SW 1271 (cell line): ENCODE measurements at places on chromosomes 7 and 10.

- DNase-seq, result no peak
These were observed 274.3 kb upstream of the NEBL start for GRCh38 chr10:21171197-21171935.

DNA sequence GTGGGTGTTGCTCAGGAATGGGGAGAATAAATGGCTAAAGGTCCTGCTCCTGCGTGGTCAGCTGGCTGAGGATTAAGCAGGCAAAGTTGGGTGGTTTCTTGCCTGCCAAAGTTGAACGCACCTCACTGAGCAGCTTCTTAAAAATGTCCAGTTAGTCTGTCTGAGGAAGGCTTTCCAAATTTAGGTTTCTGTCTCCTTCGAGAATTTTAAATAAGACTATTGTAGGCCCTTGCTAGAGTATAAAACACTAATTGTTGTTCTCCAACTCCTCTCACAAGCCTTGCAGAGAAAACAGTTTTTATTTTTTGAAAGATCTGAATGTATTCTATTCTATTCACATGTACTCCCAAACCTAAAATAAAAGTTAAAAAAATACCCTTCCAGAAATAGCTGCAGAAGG, 122.0 kb upstream of the LAMB4 start:
- no peak for DNase-seq

- DNase-seq, result no peak
These were observed 124.5 kb downstream of the MYOF start for GRCh38 chr10:93357680-93358079.

GRCh38 chr10:18450298-18450697, 201.1 kb downstream of the NSUN6 start:
- DNase-seq, result no peak

- DNase-seq, result peak; percentile 28
These were observed 19.3 kb downstream of the PPP1R3C start for GRCh38 chr10:91613411-91614187.

DNA sequence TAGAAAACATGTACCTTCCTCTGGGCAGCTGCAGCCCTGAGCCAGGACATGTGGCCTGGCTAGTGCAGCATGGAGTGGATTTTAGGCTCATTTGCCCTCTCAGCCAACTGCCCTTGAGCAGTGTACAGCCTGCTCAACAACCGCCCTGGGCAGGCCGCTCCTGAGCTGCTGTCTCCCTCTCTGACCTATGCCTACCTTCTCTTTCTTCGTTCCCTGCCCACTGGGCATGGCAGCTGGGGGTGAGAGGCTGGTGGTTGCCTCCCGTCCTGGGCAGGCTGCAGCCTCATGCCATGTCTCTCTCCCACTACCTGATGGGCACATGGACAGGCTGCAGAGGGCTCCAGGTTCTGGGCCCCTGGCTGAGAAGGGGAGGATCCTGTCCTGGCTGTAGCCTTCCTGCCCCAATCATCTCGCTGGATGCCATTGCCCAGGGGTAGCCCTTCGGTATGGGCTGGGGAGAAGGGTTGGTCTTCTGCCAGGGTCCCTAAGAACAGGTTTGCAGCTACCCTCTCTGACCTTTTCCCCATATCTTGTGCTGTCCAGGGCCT, 97.3 kb downstream of the NEURL1 start:
- no peak for DNase-seq

- DNase-seq, result no peak
These were observed 29.4 kb downstream of the CFAP46 start for GRCh38 chr10:132912713-132913558.

GRCh38 chr10:86367152-86367951, 757 bp upstream of the GRID1 start:
- no peak for DNase-seq

GRCh38 chr7:99790407-99790806, 6.4 kb upstream of the CYP3A4 start:
- no peak for DNase-seq

- DNase-seq, result no peak
These were observed 88.4 kb downstream of the FAS start for GRCh38 chr10:89078724-89079672.

GRCh38 chr7:47693216-47693615, 111.3 kb upstream of the TNS3 start:
- DNase-seq, result no peak

GRCh38 chr10:118914629-118915028, 114.9 kb upstream of the NANOS1 start:
- DNase-seq, result no peak

GRCh38 chr10:117900280-117900679, 146.5 kb downstream of the RAB11FIP2 start:
- DNase-seq, result no peak

DNA sequence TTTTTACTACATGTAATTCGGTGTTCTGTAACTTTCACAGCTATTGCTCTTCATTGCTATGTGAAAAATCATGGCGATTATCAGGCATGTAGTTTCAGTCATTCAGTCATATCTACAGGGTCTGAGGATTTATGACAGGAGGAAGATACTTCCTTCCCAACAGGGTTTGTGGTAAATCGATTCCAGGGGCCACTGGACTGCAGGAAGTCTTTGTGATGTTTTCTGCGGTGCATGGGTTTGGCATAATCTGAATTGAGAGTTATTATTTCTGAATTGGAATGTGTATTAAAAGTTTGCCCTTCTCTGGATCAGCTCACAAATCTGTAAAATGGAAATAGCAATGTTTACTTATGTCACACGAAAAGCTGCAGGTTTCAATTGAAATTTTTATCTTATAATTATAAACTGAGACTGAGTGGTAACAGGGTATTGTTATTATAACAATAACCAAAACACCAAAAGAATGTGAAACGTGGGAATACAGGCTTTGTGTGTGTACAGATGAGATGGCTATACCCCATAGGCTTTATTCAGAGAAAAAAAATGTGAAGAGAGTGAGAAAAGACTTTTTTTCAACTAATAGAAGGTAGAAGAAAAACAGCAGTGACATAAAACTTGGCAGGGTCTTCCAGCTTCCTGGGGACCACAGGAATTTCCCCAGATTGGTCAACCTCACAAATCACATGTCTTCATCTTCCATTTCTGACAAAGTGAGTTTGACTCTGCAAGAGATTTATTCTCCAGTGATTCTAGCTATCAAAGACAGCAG, 307.7 kb upstream of the NFE2L3 start:
- no peak for DNase-seq

DNA sequence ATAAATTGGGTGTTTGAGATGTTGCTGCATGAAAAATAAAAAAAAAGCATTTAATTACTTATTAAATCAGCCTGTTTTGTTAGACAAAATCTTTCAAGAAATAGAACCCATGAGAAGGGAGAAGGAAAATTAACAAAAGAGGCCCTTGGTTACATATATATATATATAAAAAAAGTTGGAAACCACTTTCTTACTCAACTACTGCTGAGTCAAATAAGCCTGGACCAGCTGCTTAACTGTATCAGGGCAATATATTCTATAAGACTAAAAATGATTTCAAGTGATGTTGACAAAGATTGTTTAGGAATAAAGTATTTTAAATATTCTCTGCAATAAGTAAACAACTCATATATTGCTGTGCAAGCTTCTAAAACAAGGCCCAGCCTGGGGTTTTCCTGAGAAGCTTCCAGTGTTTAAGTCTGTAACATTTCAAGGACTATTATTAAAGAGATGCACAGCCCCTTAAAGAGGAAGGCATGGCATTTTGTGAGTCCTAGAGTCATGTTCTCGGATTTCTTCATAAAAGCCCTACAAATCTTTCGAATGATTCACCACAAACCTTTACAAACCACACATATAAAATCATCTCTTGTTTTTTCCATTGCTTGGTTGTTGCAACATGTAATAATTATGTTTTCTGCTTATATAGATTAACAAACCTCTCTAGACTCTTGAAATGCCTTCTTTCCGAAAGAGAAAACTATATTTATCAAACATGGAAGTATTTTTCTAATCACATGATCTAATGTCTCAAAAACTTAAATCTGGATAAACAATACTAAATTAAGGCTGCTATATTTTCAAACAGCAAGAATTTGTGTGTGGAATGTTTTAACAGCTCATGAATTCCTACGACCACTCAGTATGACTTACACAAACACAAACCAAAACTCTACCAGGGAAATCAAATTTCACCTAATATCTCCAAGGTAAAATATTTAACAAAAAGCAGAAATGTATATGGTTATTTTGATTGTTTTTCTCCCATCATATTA, 14.3 kb downstream of the JAZF1 start:
- DNase-seq, result no peak

DNA sequence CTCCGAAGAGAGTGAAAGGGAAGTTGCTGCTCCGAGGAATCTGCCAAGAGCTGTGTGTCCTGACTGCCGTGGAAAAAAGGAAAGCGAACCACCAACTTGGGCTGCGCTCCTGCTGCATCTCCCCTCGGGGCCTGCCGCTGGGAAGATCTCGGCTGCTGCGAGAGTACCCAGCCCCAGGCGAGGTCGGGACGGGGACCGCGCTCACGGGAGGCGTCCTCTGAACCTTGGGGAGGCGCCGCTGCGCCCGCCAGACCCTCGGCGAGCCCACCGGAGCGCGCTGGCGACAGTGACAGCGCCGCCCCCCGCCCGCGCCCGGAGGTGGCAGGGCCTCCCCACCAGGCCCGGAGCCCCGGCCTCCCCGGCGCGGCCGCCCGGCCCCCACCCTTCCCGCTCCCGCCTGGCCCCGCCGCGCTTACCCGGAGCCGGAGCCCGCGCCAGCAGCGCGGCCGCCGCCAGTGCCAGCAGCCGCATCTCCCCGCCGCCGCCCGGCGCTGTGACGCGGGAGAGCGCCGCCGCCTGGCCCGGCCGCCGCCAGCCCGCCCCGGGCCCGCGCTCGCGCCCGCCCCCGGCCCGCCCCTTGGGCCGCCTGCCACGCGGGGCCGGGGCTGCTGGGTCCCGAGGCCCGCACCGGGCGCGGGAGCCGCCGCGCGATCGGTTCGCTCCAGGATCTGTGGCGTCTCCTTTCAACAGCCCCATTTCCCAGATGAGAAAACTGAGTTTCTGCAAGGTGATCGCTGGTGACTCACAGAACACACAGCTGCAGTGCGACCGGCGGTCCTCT, at the start of gene VSTM4:
TSS of gene VSTM4 (minus strand) at position 508 of the 781 bp plus-strand sequence. CDS start at position 471, 37 bp downstream.
- no peak for DNase-seq

- no peak for DNase-seq
These were observed 36.2 kb downstream of the WBP1L start for GRCh38 chr10:102779680-102780526.

GRCh38 chr10:110344622-110345021, 39.9 kb upstream of the SMNDC1 start:
- no peak for DNase-seq

- no peak for DNase-seq
These were observed 14.2 kb upstream of the PRKAR1B start for GRCh38 chr7:741191-741671.

- no peak for DNase-seq
These were observed 169.5 kb downstream of the PLXDC2 start for GRCh38 chr10:19985745-19986144.

DNA sequence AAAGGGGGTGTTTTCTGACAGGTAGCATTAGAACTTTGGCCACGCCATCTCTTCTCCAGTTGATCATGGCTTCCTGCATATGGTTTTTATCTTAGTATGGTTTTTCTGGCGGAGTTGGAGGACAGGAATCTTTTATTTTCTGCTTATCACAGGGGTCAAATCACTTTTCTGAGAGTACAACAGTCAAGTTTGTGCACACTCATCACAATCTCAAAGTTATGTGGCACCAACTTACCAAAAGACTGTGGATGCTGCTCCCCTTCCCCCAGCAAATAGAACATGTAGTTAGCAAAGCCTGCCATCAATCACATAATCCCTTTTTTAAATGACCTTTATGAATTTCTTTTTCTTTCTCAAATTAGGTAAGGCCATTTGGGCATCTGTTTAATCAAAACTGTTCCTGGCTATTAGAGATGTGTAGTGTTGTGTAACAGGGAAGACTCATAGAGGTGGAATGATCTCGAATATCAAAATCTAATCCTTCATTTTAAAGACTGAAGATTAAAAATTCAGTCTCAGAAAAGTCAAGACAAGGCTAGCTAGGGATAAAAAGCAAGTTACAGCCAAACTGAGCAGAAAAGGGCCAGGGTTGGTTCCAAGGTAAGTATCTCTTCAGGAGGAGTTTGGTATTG, 3.8 kb upstream of the CH25H start:
- no peak for DNase-seq

DNA sequence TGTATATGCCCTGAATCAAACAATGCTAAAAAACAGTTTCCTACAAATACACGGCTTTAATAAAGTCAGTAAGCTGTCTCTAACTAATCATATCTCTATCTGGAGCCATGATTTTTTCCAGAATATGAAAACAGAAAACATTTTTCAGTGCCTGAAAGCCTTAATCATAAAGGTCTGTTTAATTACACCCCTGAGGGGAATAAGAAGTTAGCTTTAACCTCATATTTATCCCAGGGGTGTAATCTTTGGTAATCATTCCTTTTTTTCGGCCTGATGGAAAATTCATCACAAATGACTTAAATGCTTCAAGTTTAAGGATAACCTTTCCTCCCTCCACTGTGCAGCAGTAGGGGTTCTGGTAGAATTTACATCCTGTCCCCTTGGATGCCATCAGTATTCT, 124.2 kb downstream of the ATE1 start:
- DNase-seq, result no peak

DNA sequence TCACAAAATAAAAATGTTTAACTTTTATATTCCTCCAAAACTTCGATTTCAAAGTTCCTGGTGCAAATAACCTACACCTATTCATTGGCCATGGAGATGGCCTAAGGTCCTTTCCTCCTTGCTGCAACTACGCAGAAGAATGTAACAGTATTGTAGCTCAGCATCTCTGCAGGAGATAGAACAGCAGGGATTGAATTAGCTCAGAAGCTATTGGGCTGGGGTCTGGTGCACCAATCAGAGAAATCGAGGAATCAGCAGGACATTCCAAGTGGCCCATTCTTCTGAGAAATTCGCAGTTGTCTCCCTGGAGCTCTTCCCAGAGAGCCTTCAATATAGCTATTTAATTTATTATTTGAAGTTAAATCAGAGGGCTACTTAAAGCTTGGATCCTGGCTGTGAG, 560.6 kb downstream of the GATA3 start:
- DNase-seq, result no peak

DNA sequence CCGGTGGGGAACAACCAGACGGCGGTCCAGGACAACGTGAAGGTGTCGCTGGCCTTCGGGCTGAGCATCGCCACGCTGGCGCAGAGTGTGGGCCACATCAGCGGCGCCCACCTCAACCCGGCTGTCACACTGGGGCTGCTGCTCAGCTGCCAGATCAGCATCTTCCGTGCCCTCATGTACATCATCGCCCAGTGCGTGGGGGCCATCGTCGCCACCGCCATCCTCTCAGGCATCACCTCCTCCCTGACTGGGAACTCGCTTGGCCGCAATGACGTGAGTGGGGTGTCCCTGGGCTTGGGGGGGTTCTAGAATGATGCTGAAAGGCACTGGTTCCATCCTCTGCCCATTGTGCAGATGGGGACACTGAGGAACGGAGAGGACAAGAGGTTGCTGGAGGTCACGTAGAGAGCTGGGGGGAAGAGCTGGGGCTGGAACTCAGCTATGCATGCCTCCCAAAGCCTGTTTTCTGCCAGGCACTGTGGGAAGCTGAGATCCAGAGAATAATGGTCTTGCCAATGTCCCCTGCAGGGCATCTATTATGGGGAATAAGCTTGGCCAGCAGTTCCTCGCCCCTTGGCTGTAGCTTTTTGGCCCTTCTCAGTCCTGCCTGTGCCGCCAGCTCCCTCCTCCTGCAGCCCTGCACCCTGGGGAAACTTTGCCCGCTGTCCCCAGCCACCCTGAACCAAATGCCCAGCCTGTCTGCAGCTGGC, 523 bp downstream of the AQP1 start:
- DNase-seq, result no peak
